Neural progenitor cell (in vitro differentiated cells): ENCODE measurements at places on chromosomes 2 and 18. TPM values are rescaled to one million over a fixed set of nuclear protein-coding genes. Genes with fewer than 3 reads are reported as not detected.

MC2R gene
- total RNA-seq, result not detected in 2 replicates

DNA sequence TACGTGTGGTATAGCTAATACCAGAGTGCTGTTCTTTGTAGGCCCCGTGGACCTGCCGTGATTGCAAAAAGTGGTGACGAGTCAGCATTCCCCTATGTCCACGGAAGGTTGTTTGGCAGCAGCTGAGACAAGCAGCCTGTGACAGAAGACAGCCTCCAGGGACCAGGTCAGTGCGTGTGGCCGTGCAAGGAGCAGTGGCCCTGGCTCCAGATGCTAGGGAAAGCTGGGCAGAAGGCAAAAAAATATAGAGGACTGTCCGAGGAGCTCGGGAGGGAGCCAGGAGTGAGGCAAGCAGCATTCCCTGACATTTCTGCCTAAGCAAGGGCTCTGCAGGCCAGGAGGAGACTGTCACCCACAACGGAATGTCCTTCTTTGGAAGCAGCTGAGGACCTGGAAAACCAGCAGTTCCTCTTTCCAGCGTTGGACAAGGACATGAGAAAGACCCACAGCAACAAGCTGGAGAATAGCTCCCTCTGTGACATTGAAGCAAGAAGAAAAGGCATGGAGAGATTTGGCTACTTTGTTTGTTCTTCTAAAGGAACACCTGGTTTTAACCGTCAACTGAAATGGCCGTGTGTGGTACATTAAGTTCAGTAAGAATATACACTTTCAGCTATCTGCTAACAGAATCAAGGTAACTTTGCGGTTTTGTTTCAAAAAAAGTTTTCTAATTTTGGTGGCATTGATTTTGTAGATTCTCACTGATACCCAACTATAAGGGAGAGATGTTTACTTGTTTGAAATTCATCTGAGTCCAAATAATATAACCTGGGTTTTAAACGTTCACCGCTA, 58.3 kb downstream of the NPAS2 start:
- DNase-seq, result no peak

DNA sequence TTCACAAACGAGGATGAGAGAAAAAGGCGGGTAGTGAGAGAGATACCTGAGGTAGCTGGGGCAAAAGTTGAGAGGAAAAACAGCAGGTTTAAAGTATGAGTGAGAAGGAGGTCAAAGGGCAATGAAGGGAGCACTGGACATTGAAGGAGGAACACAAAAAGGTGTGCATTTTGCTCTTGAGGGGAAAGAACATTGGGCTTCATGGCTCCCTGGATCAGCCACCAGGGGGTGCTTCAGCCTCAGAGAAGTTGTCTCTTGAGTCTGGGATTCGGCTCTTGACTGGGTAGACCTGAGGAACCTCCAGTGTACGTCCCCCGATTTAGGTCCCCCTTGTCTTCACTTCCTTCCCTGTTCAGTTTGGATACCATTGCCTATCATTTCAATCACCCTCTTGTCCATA, 128.5 kb downstream of the RAPGEF4 start:
- peak; percentile 79 for DNase-seq

ABCB11 gene
- total RNA-seq, result 0.09 TPM in 1 of 2 replicates, not detected in the other

GRCh38 chr2:29920130-29920577, 1.2 kb downstream of the ALK start:
- DNase-seq, result peak; percentile 94

CD8B gene
- not detected in 2 replicates for total RNA-seq

DNA sequence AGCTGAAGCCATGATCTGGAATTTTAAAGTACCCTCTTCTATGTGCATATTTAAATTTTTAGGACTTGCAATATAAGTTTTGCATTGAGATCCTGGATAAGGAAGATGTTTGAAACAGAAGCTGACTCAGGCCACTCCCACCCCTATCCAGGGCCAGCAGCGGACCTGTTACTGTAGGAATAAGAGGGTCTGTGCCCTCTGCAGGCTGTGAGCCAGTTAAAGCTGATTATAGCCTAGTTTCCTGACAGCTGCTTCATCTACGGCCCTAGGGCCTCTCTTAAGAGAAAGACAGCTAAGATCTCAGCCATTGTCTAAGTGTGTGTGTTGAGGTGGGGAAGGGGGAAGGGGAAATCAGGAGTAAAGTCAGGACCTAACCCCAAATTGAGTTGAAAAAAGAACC, 234.0 kb downstream of the HAUS1 start:
- DNase-seq, result peak; percentile 77

DNA sequence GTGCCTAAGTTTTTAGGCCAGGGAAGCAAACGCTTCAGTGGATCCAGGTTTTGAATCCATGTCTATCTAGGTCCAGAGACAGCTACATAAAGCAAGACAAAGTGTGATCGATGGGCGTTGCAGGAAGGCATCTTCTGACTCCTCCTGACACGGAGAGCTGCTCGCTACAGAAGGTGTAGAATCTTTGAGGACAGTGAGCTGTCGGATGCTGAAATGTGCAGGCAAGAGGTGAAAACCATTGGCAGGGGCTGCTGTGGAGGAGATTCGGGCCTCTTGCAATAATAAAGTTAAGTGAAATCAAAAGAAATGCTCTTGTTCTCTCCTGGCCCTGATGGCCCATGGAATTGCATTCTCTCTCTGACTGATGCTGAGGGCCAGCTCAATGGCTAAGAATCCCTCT, 336.2 kb downstream of the CYRIA start:
- DNase-seq, result peak; percentile 6

DNA sequence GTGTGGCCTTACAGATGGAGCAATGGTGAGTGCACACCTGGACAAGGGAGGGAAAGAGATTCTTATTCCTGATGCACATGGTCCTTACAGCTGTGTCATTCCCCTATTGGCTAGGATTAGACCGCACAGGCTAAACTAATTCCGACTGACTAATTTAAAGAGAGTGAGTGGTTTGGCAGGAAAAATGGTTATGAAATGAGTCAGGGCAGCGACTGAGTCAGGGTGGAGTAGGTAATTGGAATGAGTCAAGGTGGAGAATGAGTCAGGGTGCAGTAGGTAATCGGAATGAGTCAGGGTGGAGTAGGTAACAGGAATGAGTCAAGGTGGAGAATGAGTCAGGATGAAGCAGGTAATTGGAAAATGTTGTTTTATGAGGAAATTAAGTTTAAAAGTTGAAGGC, 1353.7 kb upstream of the LRRTM1 start:
- no peak for DNase-seq

GRCh38 chr2:23433282-23433681, 48.3 kb downstream of the KLHL29 start:
- no peak for DNase-seq

GRCh38 chr2:48890454-48891131, 135.1 kb upstream of the LHCGR start:
- DNase-seq, result no peak

DNA sequence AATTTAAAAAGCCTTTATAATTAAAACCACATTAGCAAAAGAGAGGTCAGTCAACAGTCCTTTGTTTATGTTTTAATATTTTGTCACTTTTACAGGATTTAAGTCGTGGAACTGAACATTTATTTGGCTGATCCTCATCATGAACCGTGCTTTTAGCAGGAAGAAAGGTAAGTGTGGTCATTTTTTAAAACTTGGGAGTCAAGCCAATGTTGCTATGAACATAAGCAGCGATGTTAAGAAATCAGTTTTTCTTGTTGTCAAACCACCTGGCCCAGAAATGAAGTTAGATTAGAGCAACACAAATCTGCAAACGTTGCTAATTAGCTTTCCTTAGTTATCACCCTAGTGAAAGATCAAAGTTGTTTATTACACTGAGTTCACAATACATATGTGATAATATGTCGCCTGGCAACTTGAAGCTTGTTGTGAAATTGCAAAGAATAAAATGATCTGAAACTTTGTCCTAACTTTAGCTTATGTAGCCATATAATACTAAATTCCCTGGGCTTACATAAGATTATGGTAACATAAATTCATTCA, 186.0 kb downstream of the GULP1 start:
- no peak for DNase-seq

DNA sequence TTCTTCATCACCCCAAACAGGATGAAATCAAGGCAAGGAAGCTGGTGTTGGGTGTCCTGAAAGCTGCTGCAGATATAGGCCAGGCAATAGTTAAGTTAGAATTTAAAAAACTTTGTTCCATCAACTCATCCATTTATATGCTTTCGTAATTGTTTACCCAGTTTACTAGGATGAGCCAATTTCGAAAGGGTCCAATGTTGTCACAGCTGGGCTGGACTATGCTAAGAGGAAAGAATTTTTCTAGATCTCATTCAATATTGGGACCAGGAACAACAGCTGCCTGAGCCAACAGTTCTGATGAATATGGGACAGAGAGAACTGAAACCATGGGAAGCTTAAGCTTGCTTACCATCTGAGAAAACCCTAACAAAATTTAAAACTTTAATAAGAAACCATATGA, 21.6 kb upstream of the SP3 start:
- no peak for DNase-seq

- peak; percentile 34 for DNase-seq
These were observed 108.8 kb downstream of the B3GNT2 start for GRCh38 chr2:62304429-62305417.

DNA sequence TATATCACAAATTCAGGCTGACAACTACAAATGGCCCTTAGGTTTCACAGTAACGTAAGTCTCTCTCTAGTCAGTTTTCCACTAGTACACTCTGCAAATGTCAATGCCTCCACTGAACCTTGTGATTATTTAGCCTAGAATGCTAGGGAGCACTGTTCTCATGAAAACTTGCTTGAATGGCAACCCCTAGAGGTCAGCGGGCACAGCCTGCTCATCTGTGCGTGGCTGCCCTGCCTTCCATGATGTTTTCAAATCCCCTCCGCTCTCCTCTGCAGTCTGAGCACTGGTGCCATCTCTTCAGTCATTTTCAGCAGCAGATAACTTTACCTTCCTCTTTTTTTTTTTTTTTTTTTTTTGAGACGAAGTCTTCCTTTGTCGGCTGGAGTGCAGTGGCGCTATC, 84.1 kb upstream of the GULP1 start:
- DNase-seq, result no peak

- no peak for DNase-seq
These were observed 22.6 kb upstream of the DYTN start for GRCh38 chr2:206740800-206741199.

DNA sequence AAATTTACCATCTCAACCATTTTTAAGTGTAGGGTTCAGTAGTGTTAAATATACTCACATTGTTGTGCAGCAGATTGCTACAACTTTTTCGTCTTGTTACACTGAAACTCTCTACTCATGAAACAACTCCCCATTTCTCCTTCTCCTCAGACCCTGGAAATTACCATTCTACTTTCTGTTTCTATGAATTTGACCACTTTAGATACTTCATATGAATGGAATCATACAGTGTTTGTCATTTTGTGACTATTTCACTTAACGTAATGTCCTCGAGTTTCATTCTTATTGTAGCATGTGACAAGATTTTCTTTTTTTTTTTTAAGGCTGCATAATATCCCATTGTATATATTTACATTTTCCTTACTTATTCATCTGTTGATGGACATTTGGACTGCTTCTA, 203.8 kb downstream of the PLCL1 start:
- no peak for DNase-seq

- DNase-seq, result peak; percentile 73
These were observed 11.3 kb downstream of the IL1RN start for GRCh38 chr2:113138428-113139322.

DNA sequence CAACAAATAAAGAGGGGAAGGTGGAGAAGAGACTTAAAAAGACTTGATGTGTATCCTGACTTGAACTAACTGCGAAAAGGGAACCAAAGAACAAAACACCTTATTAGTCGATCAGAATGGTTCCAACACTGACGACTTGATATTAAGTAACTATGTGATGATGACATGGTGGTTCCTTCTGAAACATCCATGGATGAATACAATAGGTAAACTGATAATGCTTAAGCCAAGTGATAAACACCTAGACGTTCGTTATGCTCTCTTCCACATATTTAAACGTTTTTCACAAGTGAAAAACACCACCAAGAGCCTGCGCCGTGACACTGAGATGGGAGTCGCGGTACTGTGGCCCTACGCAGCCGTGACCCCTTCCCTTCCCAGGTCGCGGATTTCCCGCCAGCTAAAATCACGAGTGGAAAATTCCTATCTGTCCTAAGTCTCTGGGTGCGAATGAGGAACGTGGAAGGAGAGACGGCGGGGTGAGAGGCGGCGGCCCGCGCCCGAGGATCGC, 797 bp downstream of the TTC32 start:
- no peak for DNase-seq

UPP2 gene
- total RNA-seq, result not detected in 2 replicates

DNA sequence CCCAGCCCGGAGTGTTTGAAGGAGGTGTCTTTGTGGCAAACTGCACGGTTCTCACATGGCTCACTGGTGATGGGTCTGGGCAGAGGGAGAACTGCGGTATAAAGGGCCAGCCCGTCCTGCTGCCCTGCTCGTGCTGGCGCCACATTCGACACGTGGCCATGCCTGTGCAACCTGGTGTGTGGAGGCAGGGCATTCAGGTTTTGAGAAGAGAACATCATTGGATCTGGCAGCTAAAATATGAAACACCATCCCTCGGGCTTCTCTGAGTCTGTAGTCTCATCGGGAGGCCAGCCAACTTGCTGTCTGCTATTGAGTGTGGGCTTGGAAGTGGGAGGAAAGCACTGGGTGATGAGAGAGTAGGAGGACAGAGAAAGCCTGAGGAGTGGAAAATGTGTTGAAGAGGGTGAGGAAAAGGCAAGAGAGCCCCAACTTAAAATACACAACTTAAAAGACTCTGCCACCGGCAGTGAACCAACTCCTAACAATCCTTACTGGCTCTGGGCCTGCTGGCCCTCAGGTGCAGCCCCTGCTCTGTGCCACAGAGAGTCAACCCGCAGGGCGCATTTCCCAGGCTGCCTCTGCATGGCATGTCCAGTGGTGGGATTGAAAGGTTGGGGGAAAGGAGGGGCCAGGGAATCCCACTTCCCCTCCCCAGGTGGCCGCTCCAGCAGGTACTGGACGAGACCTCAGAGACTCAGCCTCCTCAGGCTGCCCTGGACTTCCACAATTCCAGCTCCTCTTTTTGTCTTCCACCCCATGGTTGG, 112.7 kb upstream of the DLX2 start:
- DNase-seq, result no peak
